ENCODE measurements at places on chromosomes 11 and 22.

DNA sequence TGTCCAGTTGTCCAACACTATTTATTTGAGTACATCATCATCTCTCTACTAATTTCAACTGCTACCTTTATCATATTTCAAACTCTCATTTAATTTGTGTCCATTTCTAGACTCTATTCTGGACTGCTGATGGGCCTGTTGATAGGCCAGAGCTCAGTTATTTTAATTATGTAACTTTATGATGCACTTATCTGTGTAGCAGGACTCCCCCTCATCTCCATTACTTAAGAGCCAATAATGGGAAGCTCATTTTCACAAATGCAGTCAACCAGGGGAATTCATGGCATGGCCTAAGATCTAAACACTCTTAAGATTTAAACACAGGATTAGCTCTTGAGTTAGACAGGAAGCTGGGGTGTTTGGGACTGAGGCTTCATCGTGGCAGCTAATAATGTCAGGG, 21.4 kb downstream of the KCNQ1OT1 start:
- H3K4me3 ChIP-seq = no peak overlapping the region
- H3K36me3 ChIP-seq = no peaks in the 10 kb centered on the region

DNA sequence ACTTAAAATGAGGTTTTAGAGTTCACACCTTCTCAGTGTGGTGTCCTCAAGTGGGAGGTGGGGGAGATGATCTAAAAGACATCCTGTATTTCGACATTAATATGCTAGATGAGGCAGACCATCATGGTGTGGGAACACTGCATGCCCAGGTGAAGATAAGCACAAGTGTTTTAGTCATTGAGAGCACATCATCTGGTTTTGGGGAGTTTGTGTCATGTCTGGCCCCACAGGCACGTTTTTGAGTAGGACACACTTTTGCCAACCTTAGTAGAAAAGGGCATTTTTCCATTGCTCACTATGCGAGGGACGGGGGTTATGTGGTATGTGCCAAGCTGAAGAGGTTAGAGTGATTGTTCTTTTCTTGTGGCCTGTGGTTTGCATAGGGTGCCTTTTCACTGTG, 189.3 kb downstream of the DBX1 start:
- no peak for DNase-seq
- H3K27me3 ChIP-seq = no peaks in the 10 kb centered on the region
- peaks cover 59% of the 10 kb centered on the region for H3K36me3 ChIP-seq
- H3K4me1 ChIP-seq = peaks cover 6% of the 10 kb centered on the region
- H3K27ac ChIP-seq = no peak overlapping the region
- H3K4me3 ChIP-seq = no peak overlapping the region

DNA sequence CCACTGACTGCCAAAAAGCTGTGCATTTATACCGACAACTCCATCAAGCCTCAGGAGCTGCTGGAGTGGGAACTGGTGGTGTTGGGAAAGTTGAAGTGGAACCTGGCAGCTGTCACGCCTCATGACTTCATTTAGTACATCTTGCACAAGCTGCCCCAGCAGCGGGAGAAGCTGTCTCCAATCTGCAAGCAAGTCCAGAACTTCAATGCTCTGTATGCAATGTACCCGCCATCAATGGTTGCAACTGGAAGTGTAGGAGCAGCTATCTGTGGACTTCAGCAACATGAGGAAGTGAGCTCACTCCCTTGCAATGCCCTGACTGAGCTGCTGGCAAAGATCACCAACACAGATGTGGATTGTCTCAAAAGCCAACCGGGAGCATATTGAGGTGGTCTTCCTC, at the start of gene SLC22A25:
SLC22A25 (minus strand) TSS at position 67 of the 400 bp plus-strand sequence. CDS start 13,947 bp downstream, outside the sequence.
- no peak within 1 kb of the TSS for H3K4me3 ChIP-seq
- no peaks in the 10 kb centered on the region for H3K27me3 ChIP-seq
- DNase-seq = no peak
- H3K27ac ChIP-seq = no peak within 1 kb of the TSS
- no peaks in the 10 kb centered on the region for H3K36me3 ChIP-seq

DNA sequence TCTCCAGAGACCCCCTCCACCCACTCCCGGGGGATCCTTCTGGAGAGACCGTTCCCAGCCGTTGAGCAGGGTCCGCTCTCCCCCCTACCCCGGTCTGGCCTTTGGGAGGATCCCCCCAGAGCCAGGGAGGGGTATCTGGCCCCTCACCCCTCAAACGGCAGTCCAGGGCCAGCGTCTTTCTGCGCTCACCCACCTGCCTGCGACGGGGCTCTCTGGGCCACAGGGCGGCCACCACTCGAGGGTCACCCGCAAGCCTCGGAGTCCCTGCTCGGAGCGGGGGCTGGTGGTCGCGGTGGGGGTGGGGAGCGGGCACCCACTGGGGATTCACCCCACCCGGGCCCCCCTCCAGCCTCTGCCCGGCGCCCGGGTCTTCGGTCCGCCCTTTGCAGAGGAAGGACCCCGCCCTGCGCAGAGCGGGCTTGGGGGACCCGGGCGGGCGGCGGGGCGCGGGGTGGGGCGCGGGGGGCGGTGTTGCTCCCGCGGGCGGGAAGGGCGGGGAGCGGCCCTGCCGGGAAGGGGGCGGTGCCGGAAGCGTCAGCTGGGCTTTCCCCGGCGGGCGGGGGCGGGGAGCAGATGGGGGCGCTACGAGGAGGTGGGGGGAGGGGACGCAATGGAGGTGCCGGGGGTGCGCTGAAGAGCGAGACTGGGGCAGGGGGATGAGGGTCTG, 16.6 kb downstream of the CRELD2 start:
- H3K27me3 ChIP-seq = no peaks in the 10 kb centered on the region
- DNase-seq = peak; percentile 81
- no peak overlapping the region for H3K27ac ChIP-seq
- H3K4me3 ChIP-seq = no peak overlapping the region
- H3K4me1 ChIP-seq = peaks cover 31% of the 10 kb centered on the region

- H3K4me1 ChIP-seq = no peaks in the 10 kb centered on the region
- no peaks in the 10 kb centered on the region for H3K36me3 ChIP-seq
- H3K27ac ChIP-seq = no peak overlapping the region
- H3K4me3 ChIP-seq = no peak overlapping the region
Measured at GRCh38 chr11:28223577-28223976, 115.4 kb downstream of the METTL15 start.
